ENCODE measurements at places on chromosomes 6 and 20.

GRCh38 chr6:147802459-147802858, 294.0 kb downstream of the SAMD5 start:
- DNase-seq, result no peak

GRCh38 chr6:25403150-25403549, 124.0 kb downstream of the CARMIL1 start:
- no peak for DNase-seq

DNA sequence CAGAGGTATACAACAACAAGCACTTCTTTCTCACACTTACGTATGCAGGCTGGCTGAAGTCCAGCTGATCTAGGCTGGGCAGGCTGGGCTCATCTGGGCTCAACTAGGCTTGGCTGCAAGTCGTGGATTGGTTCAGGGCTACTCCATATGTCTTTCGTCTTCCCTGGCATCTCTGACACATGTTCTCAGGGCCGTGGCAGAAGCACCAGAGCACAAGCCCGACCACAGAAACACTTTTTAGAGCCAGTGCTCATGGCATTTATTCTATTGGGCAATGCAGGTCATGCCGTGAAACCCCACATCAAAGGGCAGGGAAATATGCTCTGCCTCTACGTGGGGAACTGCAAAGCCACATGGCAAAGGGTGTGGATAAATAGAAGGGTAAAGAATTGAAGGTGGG, 93.8 kb downstream of the RIN2 start:
- DNase-seq, result no peak

- DNase-seq, result no peak
Measured at GRCh38 chr6:35922139-35922554, 1.2 kb upstream of the SRPK1 start.

DNA sequence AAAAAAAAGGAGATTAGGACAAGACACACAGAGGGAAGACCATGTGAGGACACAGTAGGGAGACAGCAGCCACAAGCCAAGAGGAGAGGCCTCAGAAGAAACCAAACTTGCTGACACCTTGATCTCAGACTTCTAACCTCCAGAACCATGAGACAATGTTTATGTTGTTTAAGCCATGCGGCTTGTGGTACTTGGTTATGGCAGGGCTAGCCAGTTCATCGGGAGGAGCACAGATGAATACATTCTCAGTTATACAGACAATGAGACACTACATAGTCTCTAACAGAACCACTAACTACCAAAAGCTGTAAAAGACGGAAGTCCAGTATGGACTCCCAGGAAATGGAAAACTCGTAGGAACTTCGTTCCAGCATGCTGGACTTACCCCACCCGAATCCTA, 116.8 kb downstream of the MBOAT1 start:
- DNase-seq, result no peak

- DNase-seq, result no peak
Measured at GRCh38 chr6:96604420-96604819, 41.5 kb downstream of the FHL5 start.

DNA sequence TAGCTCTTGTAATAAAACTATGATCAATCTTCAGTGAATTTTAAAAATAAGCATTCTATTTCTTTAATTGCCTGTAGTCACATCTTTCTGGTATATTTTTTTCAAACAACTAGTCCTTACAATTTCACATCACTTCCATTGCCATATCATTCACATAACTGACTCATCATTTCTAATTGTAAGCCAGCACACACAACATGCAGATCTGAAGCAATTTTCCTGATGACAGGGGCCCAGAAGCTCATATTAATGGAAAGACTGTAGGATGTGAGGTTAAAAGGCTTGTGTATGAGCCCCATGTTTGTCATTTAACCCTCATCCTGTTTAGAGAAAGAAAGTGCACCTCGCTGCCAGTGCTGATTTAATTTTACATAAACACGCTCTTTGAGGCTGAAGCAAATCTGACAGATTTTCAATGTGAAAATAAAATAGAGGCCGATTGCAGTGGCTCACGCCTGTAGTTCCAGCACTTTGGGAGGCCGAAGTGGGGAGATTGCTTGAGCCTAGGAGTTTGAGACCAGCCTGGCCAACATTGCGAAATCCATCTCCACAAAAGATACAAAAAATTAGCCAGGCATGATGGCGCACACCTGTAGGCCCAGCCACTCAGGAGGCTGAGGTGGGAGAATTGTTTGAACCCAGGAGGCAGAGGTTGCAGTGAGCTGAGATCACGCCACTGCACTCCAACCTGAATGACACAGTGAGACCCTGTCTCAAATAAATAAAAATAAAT, 40.1 kb upstream of the LTV1 start:
- DNase-seq, result no peak

- no peak for DNase-seq
Measured at GRCh38 chr6:17130786-17131185, 28.9 kb downstream of the STMND1 start.

- no peak for DNase-seq
Measured at GRCh38 chr6:583635-584034, 73.3 kb downstream of the HUS1B start.

GRCh38 chr6:34148631-34149451, 3.0 kb upstream of the GRM4 start:
- DNase-seq, result no peak
